ENCODE measurements at places on chromosomes 2 and 18.
A peak's percentile ranks its signal among the peaks of the same experiment; 100 is the strongest.

DNA sequence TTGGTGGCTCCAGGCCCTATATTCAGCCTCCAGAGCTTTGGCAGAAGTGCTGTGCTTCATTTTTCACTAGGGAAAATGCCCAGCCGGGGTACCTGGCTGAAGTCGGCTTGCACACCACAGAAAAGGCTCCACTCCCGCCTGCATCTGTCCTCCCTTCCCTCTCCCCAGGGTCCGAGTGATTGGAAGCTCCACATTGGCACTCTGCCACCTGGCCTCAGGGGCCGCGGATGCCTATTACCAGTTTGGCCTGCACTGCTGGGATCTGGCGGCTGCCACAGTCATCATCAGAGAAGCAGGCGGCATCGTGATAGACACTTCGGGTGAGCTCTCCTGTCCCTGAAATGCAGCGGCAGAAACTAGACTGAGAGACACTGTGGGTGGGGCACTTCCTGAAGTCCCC, 47.4 kb downstream of the IMPA2 start:
- no peak for DNase-seq

- DNase-seq, result no peak
Measured at GRCh38 chr2:240857039-240858008, 11.3 kb upstream of the AGXT start.

GRCh38 chr2:4190548-4190947, 487.2 kb downstream of the DCDC2C start:
- no peak for DNase-seq

- DNase-seq, result no peak
Measured at GRCh38 chr2:128818704-128819491, 500.2 kb upstream of the HS6ST1 start.

DNA sequence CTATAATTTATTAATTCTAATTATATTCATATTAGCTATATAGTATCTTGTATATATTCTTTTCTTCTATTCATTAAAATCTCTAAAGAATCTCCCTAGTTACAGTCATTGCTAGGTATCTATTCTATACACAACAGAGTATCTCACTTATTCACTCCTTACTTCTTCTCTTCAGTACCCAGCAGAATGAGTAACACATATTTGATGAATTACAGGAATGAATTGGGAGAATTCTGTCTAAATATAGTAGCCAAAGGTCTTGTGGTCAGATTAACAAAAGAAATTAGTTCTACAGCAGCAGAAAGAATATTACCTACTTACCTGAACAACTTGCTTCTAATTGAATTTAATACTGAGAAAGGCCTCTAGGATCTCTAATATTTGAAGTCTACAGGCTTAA, 758.0 kb upstream of the ZEB2 start:
- no peak for DNase-seq

DNA sequence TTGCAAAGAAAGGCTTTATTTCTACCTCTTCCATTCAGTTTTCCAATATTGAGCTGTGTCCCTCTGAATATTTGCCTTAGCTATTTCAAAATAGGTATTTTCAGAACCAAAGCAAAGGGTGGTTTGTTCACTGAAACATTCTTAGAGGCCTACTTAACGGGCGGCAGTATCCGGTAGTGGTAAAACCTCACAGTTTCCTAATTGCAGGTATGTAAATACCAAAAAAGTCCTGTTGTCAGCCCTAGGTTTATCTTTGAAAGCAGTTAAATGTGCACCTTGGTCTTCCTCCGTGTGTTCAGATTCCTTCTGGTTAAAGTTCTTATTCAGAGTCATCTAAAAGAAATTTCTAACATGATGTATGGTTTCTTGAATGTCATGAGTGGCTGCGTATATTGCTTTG, 38.9 kb downstream of the CCNT2 start:
- DNase-seq, result no peak

DNA sequence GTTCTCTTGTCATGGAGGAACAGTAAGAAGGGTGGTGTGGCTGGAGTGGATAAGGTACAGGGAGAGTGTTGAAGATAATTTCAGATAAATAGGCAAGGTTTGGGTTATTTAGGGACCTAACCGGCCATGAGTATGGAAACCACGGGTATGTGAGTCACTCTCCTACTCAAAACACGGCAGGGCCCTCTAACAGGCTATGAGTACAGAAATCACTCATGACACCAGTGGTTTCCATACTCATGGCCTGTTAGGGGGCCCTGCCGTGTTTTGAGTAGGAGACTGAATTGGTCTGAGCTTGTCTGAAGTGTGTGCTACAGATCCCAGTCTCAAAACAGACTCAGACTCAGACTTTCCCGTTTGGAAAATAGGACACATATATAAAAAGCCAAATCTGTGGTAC, 428.4 kb upstream of the HNMT start:
- no peak for DNase-seq

DNA sequence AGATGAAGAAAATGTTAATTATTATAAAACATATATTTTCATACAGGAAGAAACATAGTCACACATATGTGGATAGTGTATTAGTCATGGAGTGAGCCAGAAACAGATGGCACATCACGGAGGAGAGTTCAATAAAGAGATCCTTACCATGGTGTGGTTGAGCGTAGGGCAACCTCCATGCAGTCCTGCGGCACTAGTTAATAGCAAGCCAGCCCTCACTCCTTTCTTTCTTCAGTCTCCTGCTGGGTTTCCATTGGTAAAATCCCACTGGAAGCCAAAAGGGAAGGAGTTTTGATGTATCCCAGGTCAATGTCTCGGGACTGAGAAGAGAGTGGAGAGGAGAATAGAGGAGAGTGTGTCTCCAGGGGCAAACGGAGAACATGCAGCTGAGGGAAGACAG, 328.1 kb downstream of the NR4A2 start:
- DNase-seq, result no peak

- DNase-seq, result no peak
Measured at GRCh38 chr2:238241970-238242369, 2.1 kb upstream of the HES6 start.

DNA sequence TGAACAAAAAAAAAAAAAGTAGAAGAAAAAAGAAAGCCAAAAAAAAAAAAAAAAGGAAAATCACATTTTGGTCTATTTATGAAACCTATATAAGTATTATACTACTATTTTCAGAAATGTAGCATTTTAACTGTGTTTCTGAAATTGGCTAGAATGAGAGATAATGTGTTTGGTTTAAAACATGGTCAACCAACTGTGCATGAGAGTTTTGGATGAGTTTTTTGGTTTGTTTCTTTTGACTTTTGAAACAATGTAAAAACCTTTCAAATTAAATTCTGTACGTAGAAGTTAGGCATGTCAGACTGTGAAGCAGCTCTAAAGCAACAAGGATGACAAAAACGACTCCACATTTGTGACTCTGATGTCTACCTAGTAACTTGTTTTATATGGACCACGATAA, 34.6 kb downstream of the SPC25 start:
- no peak for DNase-seq

DNA sequence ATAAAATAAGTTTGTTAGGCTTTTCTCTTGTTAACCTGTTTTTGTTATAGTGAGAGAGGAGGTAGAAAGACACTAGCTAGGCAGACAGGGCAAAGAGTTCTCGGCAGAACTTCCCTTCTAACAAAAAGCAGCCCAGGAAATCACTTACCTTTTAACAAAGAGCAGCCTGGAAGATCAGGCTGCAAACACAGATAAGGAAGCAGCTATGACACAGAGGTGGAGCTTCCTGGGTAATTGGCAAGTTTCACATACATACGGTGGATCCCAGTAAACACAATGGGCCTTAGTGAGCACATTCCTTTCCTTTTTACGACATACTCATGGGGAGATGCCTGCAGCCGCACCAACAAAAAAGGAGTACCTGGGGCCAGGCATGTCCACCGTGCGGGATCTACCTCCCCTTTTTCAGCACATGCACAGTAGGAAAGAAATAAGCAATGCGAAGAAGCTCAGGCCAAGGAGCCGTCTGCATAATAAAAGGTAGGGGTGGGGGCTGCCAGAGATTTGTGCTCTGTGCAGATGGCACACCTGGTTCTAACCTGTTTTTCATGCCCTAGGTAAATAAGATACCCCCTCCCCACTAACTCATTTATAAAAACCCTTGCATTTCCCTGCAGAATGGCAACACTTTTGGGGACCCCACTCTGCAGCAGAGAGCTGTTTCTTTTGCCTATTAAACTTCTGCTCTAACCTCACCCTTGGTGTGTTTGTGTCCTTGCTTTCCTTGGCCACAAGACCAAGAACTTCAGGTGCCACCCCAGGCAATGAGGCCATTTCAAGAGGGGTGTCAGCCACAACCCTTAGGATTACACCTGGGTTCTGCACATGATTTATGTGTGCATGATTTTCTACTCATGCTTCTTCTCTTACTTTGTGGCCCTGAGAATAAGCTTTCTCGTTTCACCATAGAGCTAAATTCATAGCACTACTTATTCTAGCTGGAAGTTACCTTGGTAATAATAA, 26.5 kb downstream of the MDH1 start:
- no peak for DNase-seq

- DNase-seq, result no peak
Measured at GRCh38 chr2:20212459-20212870, 12.5 kb downstream of the SDC1 start.

DNA sequence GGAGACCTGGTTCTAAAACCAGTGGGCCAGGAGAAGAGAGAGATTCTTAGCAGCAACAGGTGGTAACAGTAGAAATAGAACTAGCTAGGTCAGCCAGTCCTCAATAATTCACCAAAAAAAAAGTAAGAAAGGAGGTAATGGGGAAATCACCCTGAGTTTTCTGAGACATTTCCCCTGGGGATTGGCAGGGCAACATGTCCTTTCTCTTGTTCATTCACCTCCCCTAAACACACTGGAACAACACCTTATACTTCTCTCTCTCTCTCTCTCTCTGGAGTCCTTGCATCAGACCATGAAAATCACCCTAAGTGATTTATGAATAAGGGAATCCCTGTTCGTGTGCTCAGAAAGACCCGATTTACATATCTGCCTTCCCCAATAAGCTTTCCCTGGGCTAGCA, 64.8 kb downstream of the COX7A2L start:
- no peak for DNase-seq

- DNase-seq, result no peak
Measured at GRCh38 chr2:96065381-96065930, 30.7 kb upstream of the GPAT2 start.

DNA sequence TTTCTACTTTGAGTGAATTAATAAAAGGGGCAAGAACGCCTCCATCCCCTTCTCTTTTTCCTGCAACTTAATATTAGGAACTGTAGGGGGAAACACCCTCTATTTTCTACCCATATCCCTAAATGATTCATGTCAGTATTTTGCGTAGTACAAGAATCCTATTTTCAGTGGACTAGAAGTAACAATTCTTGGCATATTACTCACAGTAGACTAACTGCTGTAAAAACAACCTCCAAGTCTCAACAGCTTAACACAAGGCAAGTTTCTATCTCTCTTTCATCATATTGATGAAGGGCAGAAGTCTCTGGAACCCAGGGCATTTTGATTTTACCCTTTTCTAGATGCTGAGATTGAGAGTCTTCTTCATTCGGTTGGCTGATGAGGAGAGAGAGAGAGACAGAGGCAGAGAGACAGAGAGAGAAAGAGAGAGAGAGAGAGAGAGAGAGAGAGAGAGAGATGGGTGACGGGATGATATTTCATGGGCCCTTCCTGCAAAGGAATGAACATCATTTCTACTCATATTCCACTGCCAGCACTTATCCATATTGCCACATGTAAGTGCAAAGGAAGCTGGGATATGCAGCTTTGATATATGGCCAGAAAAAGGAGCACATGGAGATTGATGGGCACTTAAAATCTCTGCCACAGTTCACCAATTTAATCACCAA, 481.6 kb downstream of the LPIN1 start:
- DNase-seq, result no peak

DNA sequence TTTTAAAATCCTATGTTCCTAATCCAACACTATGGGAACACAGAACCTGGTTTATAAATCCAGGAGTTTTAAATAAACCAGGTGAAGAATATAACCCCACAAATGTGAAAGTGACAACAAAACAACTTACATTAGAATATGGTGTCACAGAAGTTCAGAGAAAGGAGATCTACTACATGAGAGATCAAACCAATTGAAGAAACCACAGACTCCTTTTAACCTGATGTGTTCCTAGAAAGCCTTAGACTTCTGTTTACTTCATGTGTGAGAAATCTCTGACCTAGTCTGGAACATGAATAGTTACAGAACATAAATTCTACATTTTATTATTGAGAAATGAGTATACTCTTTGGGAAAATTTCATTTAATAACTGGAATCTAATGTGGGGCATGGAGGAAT, 165.3 kb downstream of the FTCDNL1 start:
- no peak for DNase-seq

DNA sequence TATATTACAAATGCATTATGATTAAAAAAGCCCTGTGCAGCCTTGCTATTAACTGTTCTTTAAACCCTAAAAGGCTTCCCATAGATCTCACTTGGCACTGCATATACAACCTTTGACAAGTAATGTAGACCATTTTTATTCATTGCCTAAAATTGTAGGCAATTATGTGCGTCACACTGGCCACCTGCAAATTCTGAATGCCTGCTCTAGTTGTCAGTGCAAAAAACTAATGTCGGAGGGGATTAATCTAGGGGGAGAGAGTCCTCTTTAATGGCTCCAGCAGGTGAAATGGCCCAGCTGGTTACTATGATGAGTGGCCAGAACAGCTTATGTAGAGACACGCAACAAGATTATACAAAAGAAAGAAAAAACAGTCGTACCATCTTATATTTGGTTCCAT, 123.2 kb downstream of the OLA1 start:
- DNase-seq, result no peak

GRCh38 chr2:180966378-180966777, 14.0 kb upstream of the UBE2E3 start:
- DNase-seq, result no peak

GRCh38 chr2:102187496-102188150, 800 bp downstream of the IL1RL2 start:
- DNase-seq, result peak; percentile 61

DNA sequence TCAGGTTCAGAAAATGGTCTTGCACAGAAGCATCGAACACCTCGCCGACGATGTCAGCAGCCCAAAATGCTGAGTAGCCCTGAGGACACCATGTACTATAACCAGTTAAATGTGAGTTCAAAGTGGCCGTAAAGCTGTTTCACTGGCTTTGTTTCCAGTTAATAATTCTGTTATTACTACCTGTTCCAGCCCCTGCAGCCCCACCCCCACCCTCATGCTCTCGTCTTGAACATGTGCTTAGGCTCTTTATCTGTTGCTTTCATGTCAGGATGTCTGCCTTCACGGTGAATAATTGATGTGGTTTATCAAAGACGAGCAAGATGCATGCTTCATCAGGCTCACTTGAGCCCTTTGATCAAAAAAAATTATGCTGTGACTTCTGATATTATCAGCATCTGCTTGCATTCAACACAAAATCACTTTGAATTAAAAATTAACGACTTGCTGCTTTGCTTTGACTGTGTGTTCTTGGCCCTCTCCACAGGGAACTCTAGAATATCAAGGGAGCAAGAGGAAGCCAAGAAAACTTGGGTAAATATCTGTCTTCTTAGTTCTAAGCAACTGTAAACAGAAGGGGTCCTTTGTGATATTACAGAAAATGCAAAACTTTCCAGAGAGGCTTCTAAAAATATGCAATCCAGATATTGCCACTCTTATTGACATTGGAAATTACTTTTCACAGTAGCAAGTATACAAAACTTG, 63.4 kb upstream of the SP5 start:
- peak; percentile 1 for DNase-seq
